ENCODE measurements at places on chromosomes 4 and X.

GRCh38 chrX:17829566-17829965 is 31.5 kb downstream of the RAI2 start:
- no peaks in the 10 kb centered on the region for H3K36me3 ChIP-seq
- DNase-seq = no peak
- no peak overlapping the region for H3K27ac ChIP-seq

- H3K36me3 ChIP-seq = peaks cover 8% of the 10 kb centered on the region
- no peak overlapping the region for H3K4me3 ChIP-seq
- H3K27ac ChIP-seq = no peak overlapping the region
- DNase-seq = no peak
Observed at GRCh38 chrX:139200793-139201192, 329.7 kb upstream of the F9 start.

GRCh38 chr4:182328505-182328904 is 85.3 kb downstream of the TENM3 start:
- H3K27me3 ChIP-seq = no peaks in the 10 kb centered on the region
- DNase-seq = no peak
- H3K4me1 ChIP-seq = no peaks in the 10 kb centered on the region
- H3K27ac ChIP-seq = no peak overlapping the region

DNA sequence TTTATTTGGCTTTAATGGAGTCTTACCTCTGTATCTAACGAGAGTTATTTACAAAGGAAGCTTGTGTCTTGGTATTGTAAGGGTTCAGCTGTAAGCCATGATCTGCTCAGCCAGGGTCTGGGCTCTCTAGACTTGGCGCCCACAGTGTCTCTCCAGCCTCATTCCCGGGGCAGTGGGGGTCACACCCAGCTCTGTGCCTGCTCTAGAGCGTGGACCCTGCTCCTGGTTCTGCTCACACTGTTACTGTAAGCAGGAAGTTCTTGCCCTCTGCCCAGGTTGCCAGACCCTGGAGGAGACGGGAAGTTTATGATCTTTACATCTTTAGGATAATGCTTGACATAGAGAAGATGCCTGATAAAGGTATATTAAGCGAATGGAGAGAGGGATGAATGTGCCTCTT is 235.7 kb downstream of the PTTG2 start:
- DNase-seq = no peak
- H3K36me3 ChIP-seq = no peaks in the 10 kb centered on the region
- H3K27me3 ChIP-seq = no peaks in the 10 kb centered on the region
- H3K4me3 ChIP-seq = no peak overlapping the region
- H3K27ac ChIP-seq = no peak overlapping the region

GRCh38 chr4:31261632-31262031 is 541.5 kb downstream of the PCDH7 start:
- H3K27me3 ChIP-seq = no peaks in the 10 kb centered on the region
- H3K27ac ChIP-seq = no peak overlapping the region
- no peak overlapping the region for H3K4me3 ChIP-seq
- no peaks in the 10 kb centered on the region for H3K4me1 ChIP-seq

DNA sequence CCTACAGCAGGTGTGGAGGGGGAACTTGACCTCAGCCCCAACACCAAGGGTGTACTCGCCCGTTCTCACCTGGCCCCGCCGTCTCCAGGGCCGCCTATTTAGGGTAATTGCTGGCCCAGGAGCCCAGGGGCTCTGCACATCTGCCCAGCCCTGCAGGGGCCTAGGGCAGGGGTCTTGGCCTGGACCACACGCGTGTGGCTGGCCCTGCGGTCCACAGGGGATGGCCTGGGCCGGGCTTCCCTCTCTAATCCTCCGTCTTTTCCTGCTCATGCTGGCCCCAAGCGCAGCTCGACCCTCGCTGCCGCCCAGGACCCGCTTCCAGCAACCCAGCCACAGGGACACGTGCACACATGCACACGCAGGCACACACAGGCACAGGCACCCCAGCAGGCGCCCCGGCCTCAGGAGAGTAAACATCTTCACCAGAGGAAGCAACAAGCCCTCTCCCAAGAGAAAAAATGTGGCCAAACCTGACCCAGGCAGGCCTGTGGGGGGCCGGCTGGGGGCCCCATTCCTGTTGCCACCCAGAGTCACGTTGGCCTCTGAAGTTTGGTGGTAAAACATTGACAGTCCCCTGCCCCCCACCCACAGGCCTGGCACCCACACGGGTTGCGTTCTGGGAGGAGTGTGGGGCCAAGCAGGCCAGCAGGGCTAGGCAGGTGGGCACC is 24.6 kb upstream of the FGFR3 start:
- peak overlapping the region; percentile 62 for H3K4me3 ChIP-seq
- peaks cover 10% of the 10 kb centered on the region for H3K36me3 ChIP-seq
- peak; percentile 70 for DNase-seq
- H3K27me3 ChIP-seq = no peaks in the 10 kb centered on the region
- H3K4me1 ChIP-seq = peaks cover 14% of the 10 kb centered on the region

DNA sequence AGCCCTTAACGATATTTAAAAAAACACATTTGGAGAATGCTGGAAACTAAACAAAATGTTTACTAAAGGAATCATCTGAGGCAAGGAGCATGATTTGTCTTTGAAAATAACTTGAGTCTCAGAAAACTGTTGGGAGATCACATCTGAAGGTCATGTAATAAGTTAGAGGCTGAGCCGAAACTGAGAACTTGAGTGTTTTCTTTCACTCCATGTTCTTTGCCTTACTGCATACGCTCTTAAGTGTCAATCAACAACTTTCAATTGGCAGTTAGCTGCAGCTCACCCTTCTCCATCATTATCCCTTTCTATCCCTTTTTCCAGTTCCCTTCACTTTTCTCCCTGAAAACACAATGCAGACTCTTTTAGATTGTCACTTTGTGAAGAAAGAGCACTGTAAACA is 216.2 kb downstream of the ADGRA3 start:
- H3K27me3 ChIP-seq = no peaks in the 10 kb centered on the region
- DNase-seq = no peak
- no peak overlapping the region for H3K27ac ChIP-seq
- H3K36me3 ChIP-seq = no peaks in the 10 kb centered on the region

Measured in Calu3 (cell line).